ENCODE measurements at places on chromosomes 1 and 21.

- no peak for DNase-seq
These were observed 22.4 kb upstream of the SMPDL3B start for GRCh38 chr1:27912429-27912828.

DNA sequence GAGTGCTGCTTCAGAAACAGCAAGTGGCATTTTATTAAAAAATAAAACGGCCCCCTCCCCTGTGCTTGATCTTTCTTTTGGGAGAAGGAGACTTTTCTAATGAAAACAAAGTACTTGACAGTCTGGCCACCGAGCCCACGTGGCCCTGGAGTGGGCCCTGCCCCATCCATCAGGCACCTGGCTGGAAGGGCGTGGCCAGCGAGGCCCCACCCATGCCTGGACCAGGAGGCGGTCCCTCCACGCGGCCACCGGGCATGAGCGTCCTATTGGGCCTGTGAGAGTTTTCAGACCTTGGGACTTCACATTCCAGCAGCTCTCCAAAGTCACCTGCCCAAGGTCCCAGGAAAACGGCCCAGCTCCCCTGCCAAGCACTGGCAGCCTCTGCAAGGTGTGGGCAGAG lies 144.7 kb downstream of the CASZ1 start:
- no peak for DNase-seq

- DNase-seq: no peak
These were observed 1.4 kb downstream of the GPR161 start for GRCh38 chr1:168135116-168135920.

DNA sequence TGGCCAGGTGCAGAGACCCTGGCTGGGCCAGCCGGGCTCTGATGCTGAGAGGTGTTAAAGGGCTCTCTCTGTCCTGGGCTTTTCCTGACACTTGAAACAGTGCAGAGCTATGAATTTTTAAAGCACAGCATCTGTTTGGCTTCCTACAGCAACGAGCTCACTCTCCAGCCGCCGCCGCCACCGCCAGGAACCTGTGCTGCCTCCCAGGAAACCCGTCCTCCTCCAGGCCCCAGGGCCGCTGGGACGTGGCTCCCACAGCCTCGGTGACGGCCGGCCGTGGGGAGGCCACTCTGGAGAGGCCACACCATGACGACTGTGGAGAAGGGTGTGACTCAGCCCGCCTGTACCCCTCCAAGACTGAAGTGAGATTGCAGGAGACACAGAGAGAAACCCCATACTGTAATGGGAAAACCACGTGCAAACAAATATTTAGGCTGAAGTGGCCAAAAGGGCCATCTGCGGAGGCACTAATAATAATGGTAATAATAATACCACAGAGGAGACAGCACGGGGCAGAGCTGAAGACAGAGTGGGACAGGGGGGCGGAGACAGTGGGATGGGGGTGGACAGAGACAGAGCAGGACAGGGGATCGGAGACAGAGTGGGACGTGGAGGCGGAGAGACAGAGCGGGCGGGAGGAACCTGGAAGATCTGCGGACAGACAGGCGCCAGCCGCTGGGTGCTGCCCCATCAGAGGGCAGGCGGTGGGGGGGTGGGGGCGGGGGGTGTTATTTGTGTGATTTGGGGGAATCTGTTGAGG lies 139.2 kb downstream of the CASZ1 start:
- no peak for DNase-seq

- no peak for DNase-seq
These were observed 714 bp downstream of the PYCR2 start for GRCh38 chr1:225923381-225923691.

DNA sequence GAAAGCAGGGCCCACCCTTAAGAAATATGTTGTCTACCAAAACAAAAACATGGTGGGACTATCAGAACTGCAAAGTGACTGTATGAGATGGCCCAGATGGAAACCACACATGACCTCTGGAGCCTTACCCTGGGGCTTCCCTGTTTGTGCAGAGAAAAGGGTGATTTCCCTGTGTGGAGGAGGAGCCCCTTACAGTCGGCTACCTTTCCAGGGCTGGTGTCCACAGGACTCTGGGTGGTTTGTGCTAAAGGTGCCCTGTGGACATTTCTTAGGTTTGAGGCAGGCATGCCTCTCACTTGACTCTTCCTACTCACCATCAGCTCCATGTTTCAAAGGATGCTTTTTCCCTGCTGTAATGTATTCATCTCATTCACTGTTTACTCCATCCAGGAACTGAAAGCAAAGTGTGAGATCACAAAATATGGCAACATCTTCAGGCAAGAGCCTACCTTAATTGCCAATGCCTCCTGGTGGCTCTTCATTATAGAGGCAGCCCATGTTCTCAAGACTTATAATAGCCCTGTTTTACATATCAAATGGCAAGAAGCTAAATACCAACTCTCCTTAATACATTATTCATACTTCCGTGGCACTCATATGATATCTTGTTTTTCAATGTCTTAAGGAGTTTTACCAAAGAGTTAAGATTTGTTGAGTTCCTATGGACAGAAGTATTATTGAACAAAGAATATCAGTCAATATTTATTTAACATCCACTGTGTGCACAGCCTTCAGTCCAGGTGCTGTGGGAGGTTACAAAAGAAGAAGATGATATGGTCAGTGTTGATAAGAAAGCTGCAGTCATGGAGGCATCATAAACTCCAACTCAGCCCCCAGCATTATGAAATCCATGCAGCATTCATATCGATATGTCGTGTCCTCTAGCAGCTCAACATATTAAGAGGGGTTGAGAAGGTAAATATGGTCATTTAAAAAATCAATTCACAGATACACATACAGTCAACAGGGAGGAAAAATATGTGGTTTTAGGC lies 15.5 kb upstream of the TFF3 start:
- DNase-seq: no peak

GRCh38 chr1:239263801-239264200 lies 122.6 kb upstream of the CHRM3 start:
- DNase-seq: no peak

- no peak for DNase-seq
These were observed 251.6 kb upstream of the DUSP10 start for GRCh38 chr1:221993444-221993948.

- no peak for DNase-seq
These were observed 43.3 kb upstream of the DIRAS3 start for GRCh38 chr1:68093737-68094136.

- DNase-seq: no peak
These were observed 82.2 kb upstream of the DPT start for GRCh38 chr1:168811176-168811575.

- no peak for DNase-seq
These were observed 1807.8 kb downstream of the BRINP3 start for GRCh38 chr1:188669728-188670382.

GRCh38 chr1:239307886-239308285 lies 78.5 kb upstream of the CHRM3 start:
- DNase-seq: no peak

- peak; percentile 24 for DNase-seq
These were observed 21.7 kb downstream of the ECE1 start for GRCh38 chr1:21268281-21269239.

DNA sequence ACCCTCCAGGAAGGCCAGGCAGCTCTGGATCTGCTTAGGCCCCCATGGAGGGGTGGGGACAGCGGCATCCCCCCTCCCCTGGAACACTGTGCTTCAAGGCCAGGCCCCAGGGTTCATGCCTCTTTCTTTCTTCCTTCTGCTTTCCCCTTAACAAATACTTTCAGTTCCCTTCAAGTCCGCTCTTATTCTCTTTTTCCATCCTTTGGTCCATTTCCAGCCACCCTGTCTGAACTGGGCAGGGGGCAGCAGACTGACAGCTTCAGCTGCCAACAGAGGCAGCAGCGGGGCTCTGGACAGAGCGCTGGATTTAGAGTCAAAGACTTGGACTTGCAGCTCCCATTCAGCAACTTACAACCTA lies 1.1 kb upstream of the CD244 start:
- no peak for DNase-seq

GRCh38 chr1:22056936-22057335 lies 4.4 kb downstream of the CDC42 start:
- DNase-seq: no peak

- DNase-seq: no peak
These were observed 6.2 kb downstream of the TMEM125 start for GRCh38 chr1:43275826-43276620.

GRCh38 chr21:41481191-41481590 lies 26.8 kb downstream of the TMPRSS2 start:
- DNase-seq: no peak

DNA sequence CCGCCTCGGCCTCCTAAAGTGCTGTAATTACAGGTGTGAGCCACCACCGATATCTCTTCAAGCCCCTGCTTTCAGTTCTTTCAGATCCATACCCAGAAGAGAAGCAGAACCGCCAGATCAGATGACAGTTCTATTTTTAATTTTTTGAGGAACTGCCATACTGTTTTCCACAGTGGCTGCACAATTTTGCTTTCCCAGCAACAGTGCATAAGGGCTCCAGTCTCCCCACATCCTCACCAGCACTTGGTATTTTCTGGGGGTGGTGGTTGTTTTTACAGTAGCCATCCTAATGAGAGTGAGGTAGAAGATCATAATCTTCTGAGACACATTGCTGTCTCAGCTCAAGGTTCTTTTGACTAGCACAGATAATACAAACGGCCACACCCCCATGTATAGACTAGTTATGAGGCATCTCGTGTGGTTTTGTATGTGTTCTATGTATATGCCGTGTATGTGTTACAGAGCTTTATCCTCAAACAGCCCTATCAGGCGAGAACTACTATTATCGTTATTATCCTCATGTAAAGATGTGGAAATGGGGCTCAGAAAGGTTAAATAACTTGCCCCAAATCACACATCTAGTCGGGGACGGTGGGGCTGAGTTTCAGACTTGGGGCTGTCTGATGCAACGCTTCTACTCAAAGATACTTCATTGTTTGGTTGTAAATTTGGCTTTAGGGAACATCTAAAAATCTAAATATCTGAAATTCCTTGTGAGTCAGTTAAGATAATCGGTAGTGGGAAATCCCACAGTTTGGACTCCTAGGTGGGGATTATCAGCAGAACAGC lies 12.0 kb downstream of the FHAD1 start:
- DNase-seq: no peak

- no peak for DNase-seq
These were observed 3.2 kb downstream of the KRTAP15-1 start for GRCh38 chr21:30443226-30443625.

DNA sequence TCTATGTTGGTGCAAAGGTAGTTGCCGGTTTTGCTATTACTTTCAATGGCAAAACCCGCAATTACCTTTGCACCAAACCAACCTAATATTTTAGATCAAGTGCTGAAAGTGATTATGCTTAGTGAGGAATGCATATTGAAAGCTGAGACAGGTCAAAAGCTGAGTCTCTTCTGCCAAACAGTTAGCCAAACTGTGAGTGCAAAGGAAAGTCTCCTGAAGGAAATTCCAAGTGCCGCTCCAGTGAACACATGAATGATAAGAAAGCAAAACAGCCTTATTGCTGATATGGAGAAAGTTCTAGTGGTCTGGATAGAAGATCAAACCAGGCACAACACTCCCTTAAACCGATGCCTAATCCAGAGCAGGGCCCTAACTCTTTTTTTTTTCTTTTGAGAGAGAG lies 83.1 kb upstream of the ERRFI1 start:
- no peak for DNase-seq

GRCh38 chr1:52615489-52616042 lies 13.4 kb downstream of the GPX7 start:
- no peak for DNase-seq

DNA sequence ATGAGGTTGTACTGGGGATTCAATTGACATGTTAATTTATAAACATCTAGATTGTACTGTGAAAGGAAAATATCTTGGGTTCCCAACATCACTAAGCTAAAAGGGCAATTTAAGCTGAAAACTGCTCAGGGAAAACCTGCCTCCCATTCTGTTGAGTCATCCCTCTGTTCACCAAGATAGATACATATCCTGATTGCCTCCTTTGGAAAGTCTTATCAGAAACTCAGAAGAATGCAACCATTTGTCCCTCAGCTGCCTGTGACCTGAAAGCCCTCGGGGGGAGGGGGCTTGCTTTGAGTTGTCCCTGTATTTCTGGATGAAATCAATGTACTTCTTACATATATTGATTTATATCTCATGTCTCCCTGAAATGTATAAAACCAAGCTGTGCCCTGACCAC lies 187.0 kb upstream of the ETV3 start:
- DNase-seq: no peak

- no peak for DNase-seq
These were observed 258.3 kb upstream of the TMPRSS15 start for GRCh38 chr21:18661842-18662241.

GRCh38 chr1:70003211-70003908 lies 202.0 kb downstream of the LRRC40 start:
- DNase-seq: no peak

DNA sequence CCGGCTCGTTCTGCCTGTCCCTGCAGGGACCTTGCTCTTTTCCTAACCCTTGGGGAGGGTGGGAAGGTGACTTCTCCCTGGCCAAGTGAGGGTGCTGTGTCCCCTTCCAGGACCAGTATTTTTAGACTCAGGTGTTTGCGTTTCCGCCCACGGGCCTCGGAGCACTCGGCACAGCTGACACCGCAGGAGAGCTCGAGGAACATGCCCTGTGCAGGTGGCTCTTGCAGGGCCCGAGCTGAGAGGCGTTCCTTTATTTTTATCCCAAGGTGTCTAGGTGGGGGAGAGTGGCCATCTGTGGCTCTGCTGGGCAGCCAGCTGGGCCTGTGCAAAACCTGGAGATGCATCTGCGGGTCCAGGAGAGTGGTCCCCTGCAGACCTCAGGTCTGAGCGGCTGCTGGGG lies 16.0 kb downstream of the PLCH2 start:
- DNase-seq: no peak

GRCh38 chr1:2266301-2266975 lies 38.3 kb downstream of the SKI start:
- no peak for DNase-seq

DNA sequence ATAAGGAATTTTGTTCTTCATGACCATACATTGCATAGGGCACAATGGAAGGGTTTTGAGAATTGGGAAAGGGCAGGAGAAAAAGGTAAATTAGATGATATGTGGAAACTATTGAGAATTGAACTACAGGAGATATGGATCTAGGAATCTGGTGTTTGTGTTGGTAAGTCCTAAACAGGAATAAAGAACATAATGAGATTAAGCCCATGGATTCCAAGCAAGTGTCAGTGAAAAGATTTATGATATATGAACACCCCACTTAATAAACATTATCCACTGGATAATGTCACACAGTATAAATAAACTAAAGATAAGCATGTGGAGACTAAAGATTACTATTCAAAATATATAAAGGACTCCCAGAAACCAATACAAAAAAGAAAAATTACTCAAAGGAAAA lies 98.2 kb downstream of the TNFSF18 start:
- DNase-seq: no peak

DNA sequence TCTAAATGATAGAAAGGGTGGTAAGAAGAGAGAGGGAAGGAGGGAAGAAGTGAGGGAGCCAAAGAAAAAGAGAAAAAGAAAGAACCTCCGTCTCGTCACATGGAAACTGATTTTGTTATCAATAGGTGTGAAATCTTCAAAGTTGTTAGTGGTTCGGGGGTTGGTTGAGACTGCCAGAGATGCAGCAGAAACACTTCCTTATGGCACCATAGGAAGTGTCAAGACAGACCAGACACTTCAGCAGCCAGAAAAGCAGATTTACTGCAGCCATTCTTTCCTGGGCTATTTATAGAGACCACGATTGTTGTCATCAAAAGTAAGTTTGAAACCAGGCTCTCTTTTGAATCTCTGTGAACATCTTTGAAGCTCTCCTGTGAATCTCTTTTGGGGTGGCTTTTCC lies 150.5 kb downstream of the PLPPR5 start:
- no peak for DNase-seq

Measured in NCI-H1417 treated with DMSO at 0.1 percent for 48 hours (cell line).